ENCODE measurements at places on chromosomes 4 and X.

GRCh38 chr4:142500966-142501365, 345.1 kb downstream of the INPP4B start:
- no peak for DNase-seq

- no peak for DNase-seq
Measured at GRCh38 chrX:136468391-136469103, 19.2 kb upstream of the BRS3 start.

- DNase-seq, result no peak
Measured at GRCh38 chr4:113628711-113629110, 132.8 kb downstream of the CAMK2D start.

- peak; percentile 66 for DNase-seq
Measured at GRCh38 chr4:38046727-38047489, 86.7 kb downstream of the PTTG2 start.

DNA sequence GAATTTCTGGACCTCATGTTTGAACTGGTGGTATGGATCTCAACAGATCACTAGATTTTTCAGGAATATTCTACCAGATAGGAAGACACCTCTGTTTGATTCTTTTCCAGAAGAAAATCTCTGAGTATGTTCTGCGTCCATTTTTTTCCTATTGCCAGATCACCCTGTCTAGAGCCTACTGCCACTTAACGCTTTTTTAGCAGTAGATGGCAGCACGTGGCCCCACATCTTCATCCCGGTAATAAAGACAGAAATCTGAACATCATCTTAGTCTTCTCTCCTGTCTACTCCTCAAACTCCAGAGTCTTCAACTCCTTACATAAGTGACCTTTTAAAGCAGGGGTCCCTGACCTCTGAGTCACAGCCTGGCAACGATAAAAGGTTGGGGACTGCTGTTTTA, 184.7 kb downstream of the TMA16 start:
- DNase-seq, result no peak

DNA sequence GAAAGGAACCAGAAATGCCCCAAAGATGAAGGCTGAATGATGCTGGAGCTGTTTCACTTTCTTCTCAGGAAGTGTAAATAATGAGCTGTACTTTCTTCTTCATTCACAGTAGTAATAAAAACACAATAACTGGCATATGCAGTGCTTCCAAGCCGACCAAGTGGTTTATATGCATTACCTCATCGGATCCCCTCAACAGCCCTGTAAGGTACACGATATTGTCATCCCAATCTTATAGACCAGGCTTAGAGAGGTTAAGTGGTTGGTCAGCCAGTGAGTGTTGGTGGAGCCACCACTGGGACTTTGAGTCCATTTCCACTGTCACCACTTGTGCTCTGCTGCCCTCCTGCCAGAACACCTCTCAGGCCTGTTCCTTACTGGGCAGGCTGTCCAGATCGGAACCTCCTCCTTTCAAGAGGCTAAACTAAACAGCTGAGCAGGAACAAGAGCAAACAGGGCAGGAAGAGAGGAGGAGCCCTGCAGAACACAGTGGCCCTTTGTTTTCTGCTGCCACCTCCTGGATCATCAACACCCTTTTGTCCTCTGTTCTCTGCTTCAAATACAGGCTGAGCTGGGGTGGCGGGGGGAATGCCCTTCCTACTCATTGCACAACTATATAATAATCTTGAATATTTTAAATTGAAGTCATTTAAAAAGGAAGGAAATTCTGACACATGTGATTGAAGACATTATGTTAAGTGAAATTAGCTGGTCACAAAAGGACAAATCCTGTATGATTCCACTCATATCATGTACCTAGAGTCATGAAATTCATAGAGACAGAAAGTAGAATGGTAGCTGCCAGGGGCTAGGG, 112.5 kb upstream of the ATP6AP2 start:
- DNase-seq, result peak; percentile 64

DNA sequence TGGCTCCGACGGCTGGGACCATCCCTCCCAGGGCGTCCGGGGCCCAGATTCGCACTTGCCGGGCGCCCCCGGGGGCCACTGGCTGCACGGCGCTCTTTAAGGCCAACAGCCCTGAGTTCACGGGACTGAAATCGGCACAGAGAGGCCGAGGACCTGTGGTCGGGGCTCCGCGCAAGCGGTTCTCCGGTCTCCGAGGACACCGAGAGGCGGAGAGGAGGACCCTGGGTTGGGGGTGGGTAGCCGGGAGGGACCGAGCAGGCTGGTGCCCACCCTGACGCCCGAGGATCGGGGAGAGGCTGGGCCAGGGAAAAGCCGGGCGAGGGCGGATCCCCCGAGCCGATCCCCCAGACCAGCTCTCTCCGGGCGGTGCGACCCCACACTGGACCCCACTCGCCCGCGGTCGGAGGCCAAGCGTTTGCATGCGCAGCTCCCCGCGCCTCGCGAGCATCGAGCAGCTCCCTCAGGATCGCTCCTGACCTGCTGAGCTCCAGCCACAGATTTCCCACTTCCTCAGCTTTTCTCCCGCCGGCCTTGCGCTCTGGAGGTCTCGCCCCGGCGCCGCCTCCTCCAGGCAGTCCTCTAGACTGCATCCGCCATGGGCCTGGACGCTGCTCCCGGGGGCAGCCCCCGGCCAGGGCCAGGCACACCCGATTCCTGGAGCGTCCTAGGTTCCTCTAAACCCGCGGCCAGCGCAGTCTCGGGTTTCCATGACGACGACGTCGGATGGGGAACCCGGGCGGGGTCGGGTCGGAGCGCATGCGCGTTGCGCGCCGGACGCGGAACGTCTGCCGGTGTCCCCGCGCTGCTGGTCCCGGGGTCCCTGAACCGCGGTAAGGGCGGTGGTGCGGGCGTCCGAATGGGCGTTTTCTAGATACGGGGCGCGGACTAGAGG, 17.6 kb upstream of the NAT8L start:
- peak; percentile 95 for DNase-seq

DNA sequence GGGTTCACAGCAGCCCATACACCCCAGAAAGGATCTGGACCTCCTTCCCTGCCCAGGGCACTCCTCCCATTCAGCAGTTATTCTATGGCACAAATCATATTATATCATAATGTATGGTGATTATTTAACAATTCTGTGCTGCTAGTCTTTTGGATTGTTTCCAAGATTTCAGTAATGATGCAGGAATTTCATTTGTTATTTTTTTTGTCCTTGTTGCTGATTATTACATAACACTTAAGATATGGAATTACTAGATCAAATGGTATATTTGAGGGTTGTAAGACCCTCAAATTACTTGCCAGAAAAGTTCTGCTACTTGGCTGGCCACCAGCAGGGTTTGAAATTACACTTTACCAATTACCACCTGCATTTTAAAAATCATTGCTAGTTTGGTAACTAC, 36.4 kb downstream of the QDPR start:
- no peak for DNase-seq

DNA sequence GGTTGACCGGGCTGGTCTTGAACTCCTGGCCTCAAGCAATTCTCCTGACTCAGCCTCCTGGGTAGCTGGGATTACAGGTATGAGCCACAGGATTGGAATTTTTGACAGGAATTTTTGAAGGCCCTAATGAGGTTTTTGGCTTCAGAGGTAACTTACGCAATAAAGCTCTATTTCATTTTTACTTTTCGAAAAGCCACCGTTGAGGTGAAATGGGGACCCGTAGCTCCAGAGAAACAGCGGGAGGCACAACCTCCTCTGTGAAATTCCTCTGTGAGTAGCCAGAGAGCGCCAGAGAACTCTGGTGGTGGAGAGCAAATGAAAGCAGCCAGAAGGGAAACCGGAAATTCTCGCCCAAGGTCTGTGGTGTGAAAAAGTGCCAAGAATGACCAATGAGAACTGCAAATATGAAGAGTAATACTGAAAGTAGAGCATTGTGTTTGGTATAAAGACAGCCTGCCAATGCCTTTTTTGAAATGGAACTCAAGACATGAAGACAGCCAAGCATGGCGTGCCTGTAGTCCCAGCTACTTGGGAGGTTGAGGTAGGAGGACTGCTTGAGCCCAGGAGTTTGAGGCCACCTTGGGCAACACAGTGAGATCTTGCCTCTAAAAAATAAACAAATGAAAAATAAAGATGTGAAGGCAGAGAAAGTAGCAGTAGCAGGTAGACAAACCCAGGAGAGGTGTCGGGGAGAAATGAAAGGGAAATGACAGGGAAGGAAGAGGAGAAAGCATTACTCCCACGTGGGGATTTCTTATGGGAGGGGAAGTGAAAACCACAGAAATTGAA, 33.0 kb upstream of the TMEM131L start:
- DNase-seq, result no peak

DNA sequence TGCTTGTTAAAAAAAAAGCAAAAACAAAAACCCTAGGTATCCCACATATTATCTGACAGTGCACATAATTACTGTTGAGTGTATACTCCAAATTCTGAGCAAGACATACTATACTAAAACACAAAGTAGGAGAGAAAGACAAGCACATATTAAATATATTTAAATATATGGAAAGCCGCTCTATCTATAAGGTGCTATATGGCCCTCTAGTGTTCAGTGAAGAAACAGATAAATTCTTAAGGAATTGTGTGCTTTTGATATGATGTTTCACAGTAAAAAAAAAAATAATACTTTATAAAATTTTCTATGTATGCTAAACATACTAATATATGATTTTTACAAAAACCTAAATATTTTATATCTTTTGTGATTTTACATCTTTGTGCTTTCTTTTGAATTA, 137.8 kb downstream of the FBXW7 start:
- no peak for DNase-seq

- DNase-seq, result no peak
Measured at GRCh38 chr4:131337936-131338335, 1811.2 kb upstream of the PCDH10 start.

DNA sequence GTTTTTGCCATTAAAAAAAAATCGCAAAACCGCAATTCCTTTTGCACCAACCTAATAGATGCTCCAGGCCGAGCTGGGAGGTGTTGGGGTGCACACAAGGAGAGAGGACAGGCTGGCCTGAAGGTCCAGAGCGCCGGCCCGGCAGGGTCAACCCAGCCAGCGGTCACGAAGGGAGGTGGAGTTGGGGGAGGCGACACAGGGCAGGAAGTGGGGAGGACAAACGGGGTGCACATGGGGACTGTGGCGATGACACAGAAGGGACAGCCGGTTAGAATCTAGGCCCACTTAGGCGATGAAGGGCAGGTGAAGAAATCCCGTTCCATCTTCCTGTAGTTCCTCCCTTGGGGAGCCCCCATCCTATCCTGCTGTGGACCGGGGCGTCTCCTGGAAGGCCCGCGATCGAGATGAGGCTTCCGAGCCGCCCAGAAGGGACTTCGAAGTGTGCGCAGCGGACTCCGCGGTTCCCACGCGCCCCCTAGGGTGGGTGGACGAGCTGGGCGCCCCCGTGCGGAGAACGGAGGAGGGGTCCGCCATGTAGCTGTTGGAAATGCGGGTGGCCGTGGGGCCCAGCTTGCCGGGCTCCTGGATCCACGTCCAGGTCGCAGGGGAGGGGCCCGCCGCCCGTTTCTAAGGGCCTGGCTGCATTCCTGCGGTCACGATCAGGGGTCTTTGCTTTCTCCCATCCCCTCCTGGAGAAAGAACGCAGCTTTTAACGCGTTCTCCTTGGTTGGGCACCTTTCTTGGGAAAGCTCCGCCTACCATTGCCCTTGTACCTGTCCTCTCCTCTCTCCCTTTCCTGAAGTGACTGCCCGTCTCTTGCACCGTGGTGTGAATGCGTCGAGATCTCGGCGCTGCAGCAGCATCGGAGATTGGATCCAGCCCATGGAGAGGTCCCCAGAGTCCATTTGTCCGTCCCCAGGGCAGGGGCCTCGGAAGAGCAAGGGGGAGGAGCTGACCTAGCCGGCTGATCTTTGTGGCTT, 17.0 kb upstream of the HPF1 start:
- DNase-seq, result peak; percentile 67

- DNase-seq, result no peak
Measured at GRCh38 chr4:156633847-156634246, 337.8 kb downstream of the PDGFC start.

GRCh38 chr4:79367096-79367495, 40.9 kb downstream of the GK2 start:
- DNase-seq, result no peak

GRCh38 chr4:55077577-55077976, 47.8 kb downstream of the KDR start:
- DNase-seq, result no peak

GRCh38 chr4:94395562-94395961, 52.9 kb upstream of the HPGDS start:
- DNase-seq, result no peak

DNA sequence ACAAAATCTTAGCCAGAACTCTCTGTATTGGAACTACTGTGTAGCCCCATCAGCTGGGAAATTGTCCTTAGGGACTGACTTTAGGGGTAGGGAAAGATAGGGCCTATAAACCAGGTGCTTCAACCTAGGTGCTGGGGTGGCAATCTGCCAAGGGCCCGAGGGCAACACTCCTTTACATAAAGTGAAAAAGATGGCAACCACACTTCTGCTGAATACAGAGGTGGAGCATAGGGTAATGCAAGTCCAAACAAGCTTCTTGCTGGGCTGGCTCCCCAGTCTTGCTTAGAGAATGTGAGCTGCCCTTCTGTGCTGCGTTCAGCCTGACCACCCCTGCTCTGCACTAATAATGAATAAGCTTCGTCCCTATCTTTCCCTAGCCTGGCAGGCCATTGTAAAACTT, 9.8 kb downstream of the ZBTB33 start:
- DNase-seq, result no peak

GRCh38 chrX:129759576-129760061, 20.1 kb upstream of the SASH3 start:
- no peak for DNase-seq

- no peak for DNase-seq
Measured at GRCh38 chr4:92953462-92953861, 649.7 kb downstream of the GRID2 start.

DNA sequence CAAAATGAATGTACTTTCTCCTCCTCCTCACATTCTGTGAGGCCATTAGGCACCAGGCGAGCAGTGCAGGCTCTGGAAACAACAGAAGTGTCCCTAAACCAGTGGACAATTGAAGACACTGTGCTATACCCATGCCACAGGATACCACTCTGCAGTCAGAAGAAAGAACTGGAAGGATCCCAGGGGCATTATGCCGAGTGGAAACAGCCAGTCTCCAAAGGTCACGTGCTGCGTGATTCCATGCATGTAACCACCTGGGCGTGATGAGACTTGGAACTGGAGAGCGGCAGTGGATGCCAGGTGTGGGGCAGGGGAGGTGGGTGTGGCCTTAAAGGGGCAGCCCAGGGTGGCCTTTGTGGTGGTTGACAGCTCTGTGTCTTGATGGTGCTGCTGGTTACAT, 139.4 kb downstream of the EVC2 start:
- no peak for DNase-seq

DNA sequence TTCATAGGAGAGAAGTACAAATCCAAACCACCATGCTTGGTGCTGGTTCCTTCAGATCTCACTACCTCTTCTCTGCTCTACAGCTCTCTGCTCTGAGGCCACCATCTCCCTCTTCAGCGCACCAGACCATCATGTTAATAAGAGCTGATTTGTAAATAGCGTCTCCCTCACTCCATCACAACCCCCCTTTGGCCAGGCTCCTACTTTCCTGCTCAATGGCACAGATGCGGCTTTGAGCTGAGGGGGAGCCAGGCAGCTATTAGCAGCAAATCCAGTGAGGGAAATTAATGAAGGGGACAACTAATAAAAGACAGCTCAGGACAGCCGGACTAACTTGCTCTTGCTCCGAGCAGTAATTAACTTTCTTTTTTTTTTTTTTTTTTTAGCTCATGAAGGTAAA, 13.1 kb downstream of the NEUROG2 start:
- DNase-seq, result no peak
